Small intestine (tissue), 16 donors: ENCODE measurements at places on chromosomes 6 and 20. TPM values are rescaled to one million over a fixed set of nuclear protein-coding genes. Genes with fewer than 3 reads are reported as not detected.
A peak's percentile ranks its signal among the peaks of the same experiment; 100 is the strongest.

RUNX2 gene
- 0.81 TPM for polyA plus RNA-seq

TP53TG5 gene
- polyA plus RNA-seq: not detected

CST2 gene
- polyA plus RNA-seq: 0.31 TPM

NOP56 gene
- 162 TPM for polyA plus RNA-seq

CASS4 gene
- 1.1 TPM for polyA plus RNA-seq

KIF6 gene
- not detected for polyA plus RNA-seq

- peak overlapping the region; percentile 19 for H3K27ac ChIP-seq
- peak; percentile 27 for DNase-seq
Observed at GRCh38 chr6:108872141-108872557, 23.9 kb downstream of the ARMC2 start.

DNA sequence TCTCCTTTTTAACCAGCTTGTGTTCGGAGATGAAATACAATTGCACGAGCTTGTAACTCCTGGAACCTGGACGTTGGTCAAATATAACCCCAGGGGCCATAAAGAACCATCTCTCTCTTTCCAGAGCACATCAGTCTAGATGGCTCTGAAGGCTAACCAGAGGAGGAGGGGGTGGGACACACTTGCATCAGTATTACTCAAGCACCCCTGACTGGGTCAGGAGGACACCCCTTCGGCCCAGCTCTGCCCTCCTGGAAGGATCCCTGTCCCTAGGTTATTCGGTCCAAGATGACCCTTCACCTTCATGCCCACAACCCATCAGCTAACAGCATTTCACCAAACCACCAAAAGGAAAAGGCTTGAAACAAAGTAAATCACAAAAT, 67.1 kb downstream of the FYN start:
- H3K27ac ChIP-seq: peak overlapping the region; percentile 18
- no peaks in the 10 kb centered on the region for H3K36me3 ChIP-seq
- no peaks in the 10 kb centered on the region for H3K27me3 ChIP-seq
- H3K4me1 ChIP-seq: peaks cover 11% of the 10 kb centered on the region
- DNase-seq: no peak

DNA sequence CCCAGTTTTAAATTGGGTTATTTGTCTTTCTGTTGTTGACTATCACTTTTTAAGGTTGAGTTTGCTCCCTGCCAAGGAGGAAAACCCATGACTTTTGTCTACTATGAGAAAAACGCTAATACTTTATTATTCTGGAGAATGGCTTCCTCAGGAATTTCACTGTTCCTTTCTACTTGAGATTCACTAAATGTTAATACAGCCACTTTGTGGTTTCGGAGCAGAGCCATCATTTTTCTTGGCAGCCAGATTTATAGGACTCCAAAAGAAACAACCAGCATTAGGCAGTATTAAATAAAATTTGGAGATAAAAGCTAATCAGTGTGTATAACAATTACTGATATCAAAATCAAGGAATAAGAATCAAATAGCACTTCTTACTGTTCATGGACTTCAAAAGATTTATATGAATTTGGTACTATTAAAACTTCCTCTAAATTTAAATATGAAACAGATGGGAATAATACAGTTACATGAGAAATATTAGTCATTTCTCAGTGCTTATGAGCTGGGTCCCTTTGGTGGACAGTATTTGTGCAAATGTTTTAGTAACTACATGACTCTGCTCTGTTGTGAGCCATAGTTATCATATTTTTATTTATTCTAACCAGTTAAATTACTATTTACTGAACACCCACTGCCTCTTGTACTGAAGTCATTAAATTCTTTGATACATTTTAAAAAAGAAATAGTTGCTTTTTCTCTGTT, 64.1 kb upstream of the FBXO30 start:
- no peak overlapping the region for H3K4me3 ChIP-seq
- no peak for DNase-seq
- H3K4me1 ChIP-seq: no peaks in the 10 kb centered on the region
- H3K36me3 ChIP-seq: peaks cover 3% of the 10 kb centered on the region
- no peaks in the 10 kb centered on the region for H3K27me3 ChIP-seq

GRCh38 chr20:4445331-4445730, 276.4 kb upstream of the PRND start:
- H3K4me1 ChIP-seq: no peaks in the 10 kb centered on the region
- no peak overlapping the region for H3K4me3 ChIP-seq

GRCh38 chr20:59428006-59428405, 127.6 kb downstream of the EDN3 start:
- H3K4me3 ChIP-seq: no peak overlapping the region
- peaks cover 6% of the 10 kb centered on the region for H3K4me1 ChIP-seq
- H3K27ac ChIP-seq: no peak overlapping the region

- peaks cover 19% of the 10 kb centered on the region for H3K27me3 ChIP-seq
- no peak overlapping the region for H3K4me3 ChIP-seq
- H3K27ac ChIP-seq: no peak overlapping the region
- no peaks in the 10 kb centered on the region for H3K36me3 ChIP-seq
Observed at GRCh38 chr6:96841345-96841744, 4.1 kb upstream of the GPR63 start.

GRCh38 chr6:30364591-30364990, 19.6 kb downstream of the RPP21 start:
- DNase-seq: no peak
- peaks cover 33% of the 10 kb centered on the region for H3K27me3 ChIP-seq
- H3K27ac ChIP-seq: no peak overlapping the region
- no peaks in the 10 kb centered on the region for H3K4me1 ChIP-seq
- H3K36me3 ChIP-seq: no peaks in the 10 kb centered on the region

DNA sequence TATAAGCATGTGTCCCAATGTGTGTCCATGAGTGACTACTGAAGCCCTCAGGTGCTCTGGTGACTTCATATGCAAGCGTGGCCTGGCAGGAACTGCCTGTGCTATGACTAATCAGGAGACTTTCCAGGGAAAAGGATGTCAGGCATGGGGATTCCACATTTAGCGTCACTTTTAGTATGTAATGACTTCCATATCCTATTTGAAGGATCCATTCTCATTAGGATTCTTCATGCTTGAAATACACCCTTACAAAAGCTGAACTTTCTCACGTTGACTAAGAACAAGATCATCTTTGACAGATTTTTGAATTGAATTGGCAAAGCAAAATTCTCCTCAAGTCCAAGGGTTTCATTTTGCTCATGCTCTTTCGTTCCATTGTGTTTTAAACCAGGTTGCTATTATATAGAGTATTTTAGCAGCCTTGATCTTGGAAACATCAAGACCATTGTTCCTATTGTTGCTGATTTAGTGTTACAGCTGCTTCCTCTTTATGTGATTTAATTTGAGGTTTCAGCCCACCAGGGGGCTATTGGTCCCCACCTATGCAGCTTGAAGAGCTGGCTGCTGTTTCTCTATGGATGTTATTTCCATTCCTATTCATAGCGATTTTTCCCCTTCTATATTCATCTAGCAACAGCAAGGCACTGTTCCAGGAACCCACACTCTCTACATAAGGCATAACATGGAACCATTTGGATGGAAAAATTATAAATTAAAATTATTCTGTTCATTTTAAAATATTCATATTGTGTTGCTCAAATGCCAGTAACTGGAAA, 418.6 kb downstream of the CDKAL1 start:
- no peaks in the 10 kb centered on the region for H3K27me3 ChIP-seq
- no peak for DNase-seq
- H3K4me3 ChIP-seq: no peak overlapping the region
- H3K36me3 ChIP-seq: no peaks in the 10 kb centered on the region
- H3K27ac ChIP-seq: no peak overlapping the region

GRCh38 chr6:157151029-157151428, 172.3 kb downstream of the TMEM242 start:
- H3K36me3 ChIP-seq: peaks cover 28% of the 10 kb centered on the region
- H3K4me1 ChIP-seq: no peaks in the 10 kb centered on the region
- no peak overlapping the region for H3K27ac ChIP-seq
- DNase-seq: no peak
